D721Med (cell line): ENCODE measurements at places on chromosomes 12 and 14.
A peak's percentile ranks its signal among the peaks of the same experiment; 100 is the strongest.

DNA sequence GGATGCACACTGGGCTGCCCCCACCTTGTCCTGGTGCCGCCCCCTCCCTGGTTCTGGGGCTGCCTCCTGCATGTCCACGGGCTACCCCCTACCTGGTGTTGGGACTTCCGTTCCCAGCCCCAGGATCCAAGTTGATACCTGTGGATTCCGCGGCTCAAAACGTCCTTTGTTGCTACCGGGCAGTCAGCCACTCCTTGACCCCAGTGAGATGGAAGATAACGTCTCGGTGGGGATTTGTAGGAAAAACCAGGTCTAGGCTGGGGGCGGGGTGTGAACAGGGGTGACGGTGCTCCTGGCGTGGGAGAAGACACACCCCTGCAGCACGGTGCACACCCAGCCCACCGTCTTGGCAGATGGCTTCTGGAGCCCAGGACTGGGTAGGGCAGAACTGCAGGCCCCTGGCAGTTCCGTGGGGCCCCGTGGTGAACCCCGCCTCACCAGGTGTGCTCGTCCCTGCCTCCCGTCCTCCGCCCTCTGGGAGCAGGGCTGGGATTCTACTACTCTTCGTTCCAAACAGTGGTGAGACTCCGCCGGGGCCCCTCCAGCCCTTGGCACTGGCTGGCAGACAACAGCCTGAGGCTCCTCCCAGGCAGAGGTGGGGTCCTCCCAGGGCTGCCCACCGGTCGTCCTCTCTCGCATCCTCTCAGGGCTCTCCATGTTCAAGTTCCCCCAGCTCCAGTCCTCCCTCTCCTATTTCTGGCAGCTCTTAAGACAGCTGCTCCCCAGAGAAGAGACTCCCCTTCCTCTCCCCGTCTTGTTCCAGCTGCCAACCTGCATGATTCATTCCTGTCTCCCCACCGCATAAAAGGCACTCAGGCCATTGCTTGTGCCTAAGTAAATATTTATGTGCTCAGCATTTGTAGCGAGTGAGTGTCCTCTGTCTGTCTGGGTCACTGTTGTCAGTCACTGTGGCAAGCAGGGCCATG is 75.5 kb downstream of the FBXL14 start:
- no peak for DNase-seq

- no peak for DNase-seq
Observed at GRCh38 chr12:45626965-45627364, 102.5 kb upstream of the ARID2 start.

DNA sequence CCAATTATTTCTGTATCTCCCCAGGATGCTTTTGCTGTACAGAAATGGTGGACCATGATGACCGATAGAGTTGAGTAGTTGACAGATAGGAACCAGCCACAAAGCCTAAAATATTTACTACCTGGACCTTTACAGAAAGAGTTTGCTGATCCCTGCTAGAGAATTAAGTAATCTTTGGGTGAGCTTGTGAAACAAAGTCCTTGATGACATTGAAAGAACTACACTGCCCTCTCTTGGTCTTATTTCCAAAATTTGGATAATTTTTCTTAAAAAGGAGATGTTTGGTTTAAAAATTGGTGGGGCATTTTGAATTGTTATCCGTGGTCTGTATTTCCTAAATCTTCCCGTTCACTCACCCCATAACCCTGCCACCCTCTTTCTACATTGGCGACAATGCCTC is 13.7 kb upstream of the TCTN1 start:
- DNase-seq, result no peak

DNA sequence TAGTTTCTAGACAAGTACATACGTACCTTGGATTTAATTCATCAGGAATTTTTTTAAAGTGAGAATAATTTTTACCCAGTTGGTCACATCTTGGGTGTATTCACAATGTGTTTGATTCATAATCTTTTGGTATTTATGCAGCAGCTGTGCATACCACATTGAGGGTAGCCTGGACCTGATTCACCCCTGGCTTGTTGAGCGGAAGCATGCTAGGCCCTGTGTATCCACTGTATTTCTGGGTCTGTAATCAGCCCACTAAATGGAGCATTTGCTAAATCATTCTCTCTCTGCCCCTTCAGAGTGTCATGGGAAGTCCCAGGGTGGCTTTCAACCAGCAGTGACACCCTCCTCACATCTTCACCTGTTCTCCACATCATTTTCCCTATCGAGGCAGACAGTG is 203.8 kb upstream of the RGS6 start:
- no peak for DNase-seq

GRCh38 chr12:75705749-75706711 is 194.6 kb upstream of the KRR1 start:
- no peak for DNase-seq

GRCh38 chr14:22979748-22980392 is 2.5 kb downstream of the AJUBA start:
- DNase-seq, result no peak

DNA sequence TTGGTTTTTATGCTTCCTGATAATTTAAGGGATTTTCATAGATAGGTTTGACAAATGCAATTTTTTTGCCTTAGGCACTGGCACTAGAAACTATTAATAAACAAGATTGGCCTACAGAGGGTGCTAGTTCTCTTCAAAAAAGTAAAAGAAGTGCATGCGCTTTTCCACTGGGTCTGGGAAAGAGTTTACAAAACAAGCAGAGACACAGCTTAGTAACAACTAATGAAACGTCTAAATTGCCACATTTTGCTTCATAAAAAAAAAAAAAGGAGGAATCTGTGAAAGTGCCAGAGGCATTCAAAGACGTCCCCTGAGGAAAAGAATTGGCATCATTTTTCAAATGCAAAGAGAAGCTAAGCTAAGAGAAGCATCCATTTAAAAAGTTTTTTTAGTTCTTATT is 58.3 kb upstream of the EEA1 start:
- peak; percentile 22 for DNase-seq

DNA sequence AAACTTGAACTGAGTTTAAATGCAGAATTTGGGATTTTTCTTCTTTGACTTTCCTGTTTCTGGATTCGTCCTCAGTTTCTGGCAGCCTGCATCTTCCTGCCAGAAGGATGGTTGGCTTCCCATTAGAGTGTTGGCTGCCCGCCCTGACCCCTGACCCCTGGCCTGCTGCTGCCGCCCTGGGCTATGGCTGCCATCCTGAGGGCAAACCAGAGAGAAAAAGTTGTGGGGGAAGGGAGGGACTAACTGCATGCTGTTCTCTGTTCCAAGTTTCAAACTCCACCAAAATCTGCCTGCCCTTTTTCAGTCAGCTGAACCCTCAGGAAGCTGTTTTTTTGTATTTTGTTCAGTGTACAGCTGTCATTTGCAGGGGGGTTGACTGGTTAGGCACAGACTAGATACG is 48.4 kb downstream of the FNTB start:
- no peak for DNase-seq

DNA sequence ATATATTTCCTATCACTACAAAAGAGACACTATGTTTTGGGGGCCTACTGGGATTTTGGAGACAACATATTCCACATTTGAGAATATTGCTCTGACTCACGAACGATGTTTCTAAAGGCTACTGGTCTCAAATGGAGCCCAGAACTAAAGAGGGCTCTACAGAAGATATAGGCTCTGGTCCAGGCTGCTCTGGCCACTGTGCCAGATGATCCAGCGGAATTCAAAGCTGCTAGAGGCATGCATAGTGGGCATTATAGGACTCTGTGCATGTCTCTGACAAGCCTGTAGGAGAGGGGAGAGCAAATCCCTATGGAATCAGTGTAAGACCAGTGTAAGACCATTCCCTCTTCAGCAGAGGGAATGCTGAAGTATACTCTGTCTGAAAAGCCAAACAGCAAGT is 4.1 kb downstream of the TAS2R30 start:
- DNase-seq, result no peak

DNA sequence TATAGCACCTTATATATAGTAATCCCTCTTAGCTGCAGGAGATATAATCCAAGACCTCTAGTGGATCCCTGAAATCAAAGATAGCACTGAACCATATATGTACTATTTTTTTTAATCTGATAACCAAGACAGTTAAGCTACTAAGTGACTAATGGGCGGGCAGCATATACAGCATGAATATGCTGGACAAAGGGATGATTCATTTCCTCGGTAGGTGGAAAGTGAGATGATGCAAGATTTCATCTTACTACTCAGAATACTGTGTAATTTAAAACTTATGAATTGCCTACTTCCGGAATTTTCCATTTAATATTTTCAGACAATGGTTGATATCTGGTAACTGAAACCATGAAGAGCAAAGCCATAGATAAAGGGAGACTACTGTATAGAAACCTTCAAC is 36.2 kb downstream of the PRMT8 start:
- no peak for DNase-seq

GRCh38 chr12:101947316-101947715 is 69.9 kb downstream of the DRAM1 start:
- DNase-seq, result no peak

GRCh38 chr14:55512421-55512820 is 67.6 kb upstream of the KTN1 start:
- DNase-seq, result no peak

- no peak for DNase-seq
Observed at GRCh38 chr12:46082490-46083200, 92.3 kb upstream of the SCAF11 start.

- DNase-seq, result no peak
Observed at GRCh38 chr14:75459099-75459741, 31.4 kb downstream of the JDP2 start.

DNA sequence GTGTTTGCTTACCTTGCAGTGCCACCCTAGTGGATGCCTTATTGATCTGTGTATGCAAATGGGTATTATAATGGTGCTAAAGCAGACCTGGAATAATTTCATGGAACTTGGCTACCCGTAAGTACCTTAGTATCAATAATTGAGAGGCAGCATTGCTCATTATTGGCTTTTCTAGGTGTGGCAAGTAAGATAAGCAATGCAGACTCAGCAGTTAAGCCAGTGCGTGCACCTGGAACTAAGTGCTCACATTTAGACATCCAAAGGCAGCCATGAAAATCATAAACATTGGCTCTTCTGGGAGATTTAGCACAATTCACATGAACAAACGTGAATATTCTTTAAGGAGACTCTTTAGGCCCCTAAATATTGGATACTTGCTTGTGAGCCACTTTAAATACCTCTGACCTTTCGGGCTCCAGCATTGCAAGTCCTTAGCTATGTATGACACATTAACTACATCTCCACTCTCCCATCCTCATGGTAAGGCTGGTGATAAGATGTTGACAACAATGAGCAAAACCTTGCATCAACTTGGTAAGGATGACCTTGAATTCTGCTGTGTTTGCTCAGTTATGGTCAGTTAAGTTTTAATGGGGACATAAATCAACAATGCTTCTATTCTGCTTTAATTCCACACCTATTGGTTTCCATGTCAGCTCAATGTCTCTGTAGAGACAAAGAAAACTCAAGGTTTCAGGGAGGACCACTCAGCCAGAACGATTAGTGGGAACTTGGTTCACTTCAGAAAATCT is 112.0 kb downstream of the SLC5A8 start:
- no peak for DNase-seq

- no peak for DNase-seq
Observed at GRCh38 chr12:123127182-123127495, 23.8 kb downstream of the PITPNM2 start.

DNA sequence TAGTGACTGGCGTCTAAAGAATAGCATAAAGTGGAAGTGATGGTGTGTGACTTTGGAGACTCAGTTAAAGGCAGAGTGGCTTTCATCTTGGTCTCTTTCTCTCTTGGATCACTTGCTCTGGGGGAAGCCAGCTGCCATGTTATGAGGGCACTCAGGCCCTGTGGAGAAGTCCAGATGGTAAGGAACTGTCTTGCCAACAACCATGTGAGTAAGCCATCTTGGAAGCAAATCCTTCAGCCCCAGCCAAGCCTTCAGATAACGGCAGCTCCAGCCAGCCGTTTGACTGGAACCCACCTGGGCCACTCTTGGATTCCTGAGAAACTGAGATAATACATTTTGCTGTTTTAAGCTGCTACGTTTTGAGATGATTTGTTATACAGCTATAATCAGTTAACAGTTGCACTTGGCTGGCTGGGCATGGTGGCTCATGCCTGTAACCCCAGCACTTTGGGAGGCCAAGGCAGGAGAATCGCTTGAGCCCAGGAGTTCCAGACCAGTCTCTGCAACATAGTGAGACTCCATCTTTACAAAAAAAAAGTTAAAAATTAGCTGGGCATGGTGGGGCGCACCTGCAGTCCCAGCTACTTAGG is 7.7 kb upstream of the LRRC23 start:
- DNase-seq, result no peak

DNA sequence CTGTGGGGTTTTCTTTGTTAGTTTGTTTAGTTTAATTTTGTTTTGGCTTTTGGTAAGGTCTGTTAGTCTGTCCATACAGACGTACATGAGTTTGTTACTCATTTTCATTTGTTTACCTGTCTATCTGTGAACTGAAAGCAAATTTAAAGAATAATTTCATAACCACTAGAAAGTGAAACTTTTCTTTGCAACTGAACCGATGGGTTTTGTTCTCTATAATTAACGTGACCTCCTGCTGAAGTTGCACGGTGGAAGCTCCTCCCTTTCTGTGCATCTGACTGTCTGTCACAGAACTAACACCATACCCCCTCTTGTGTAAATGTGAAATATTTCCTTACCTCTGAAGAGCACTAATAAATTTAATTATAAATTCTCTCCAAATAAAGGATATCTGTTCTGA is 595.5 kb downstream of the GALC start:
- DNase-seq, result no peak

GRCh38 chr12:117261247-117261646 is 71.0 kb upstream of the FBXO21 start:
- no peak for DNase-seq

GRCh38 chr14:105486974-105487448 is 325 bp downstream of the CRIP1 start:
- DNase-seq, result no peak

DNA sequence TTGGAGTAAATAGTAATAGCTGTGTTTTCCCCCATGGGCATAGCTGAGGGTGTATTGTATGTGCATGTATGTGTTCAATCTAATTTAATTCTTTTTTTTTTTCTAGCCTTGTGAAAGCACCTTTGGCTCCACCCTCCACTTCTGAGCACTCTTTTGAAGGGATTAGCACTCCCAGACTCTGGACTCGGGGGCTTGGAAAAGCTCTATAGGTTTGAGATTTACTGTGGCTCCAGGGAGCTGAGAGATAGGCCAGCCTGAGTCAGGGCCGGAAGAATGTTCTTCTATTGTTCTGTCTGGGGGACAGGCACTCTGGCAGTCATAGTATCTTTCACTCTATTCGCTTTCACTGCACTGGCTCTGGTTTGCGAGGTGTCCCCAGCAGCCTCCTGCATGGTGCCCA is 540.0 kb upstream of the TBX3 start:
- DNase-seq, result no peak

DNA sequence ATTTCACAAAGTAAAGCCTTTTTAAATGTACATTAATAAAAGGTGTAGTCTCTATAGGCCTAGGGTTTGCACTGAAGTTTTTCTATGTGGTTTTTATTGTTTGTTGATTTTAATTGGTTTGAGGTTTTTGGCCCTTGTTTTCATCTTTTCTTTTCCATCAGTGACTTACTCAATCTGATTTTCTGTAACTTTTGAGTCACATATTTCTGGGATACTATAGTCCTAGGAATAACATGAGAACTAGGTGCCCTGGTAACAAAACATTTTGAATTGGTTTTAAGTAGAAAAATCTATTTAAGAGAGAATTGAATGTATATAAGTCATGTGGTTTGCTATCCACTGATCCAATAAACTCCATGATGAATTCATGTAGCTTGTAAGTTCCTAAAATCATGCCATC is 311.9 kb downstream of the CEP128 start:
- DNase-seq, result no peak
